ENCODE measurements at places on chromosomes 1 and 21.

DNA sequence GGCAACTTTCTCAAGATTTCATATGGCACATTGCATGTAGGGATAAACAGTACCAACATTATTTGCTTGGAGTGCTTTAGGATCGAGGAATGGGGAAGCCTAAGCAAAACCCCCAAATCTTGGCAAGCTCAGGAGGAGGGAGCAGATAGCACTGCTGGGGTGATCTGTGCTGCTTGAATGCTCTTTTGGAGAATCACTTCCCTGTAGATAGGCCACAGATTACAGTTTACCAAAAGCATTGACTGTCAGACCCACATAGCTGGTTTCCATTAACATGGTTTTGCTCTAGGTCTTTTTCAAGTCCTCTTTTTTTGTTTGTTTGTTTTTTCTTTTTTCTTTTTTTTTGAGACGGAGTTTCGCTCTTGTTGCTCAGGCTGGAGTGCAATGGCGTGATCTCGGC lies 36.8 kb downstream of the OR13G1 start:
- DNase-seq = no peak

GRCh38 chr21:45836268-45836655 lies 145.3 kb upstream of the COL6A1 start:
- no peak for DNase-seq

- DNase-seq = no peak
Measured at GRCh38 chr1:88935522-88936222, 44.3 kb upstream of the GTF2B start.

- DNase-seq = no peak
Measured at GRCh38 chr1:33661811-33662454, 189.5 kb downstream of the ZSCAN20 start.

Data from HuH-7 (cell line).